NCI-H2107 (cell line): ENCODE measurements at places on chromosomes 3 and 15.

- DNase-seq: no peak
Observed at GRCh38 chr15:24078310-24079029, 391.4 kb upstream of the NDN start.

- DNase-seq: no peak
Observed at GRCh38 chr3:172102123-172102882, 62.9 kb downstream of the FNDC3B start.

GRCh38 chr3:131526801-131527347 lies 24.1 kb upstream of the MRPL3 start:
- DNase-seq: peak; percentile 4

DNA sequence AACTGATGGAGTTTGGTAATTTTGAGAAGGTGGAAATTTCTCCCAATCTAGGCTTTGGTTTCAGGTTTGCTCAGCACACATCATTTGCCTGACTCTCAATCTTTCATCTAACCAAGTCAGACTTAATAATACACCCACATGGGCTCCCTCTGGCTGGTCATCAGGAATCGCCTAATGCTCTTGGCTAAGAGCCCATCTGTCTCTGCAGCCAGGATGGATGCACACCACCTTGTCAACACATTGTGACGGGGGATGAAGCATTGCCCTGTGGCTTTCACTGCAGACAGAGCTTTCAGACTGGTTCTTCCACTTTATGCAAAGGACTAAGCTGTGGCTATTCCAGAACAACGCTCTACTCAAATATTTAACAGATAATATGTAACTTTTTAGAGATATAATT lies 3.0 kb upstream of the HDGFL3 start:
- no peak for DNase-seq

DNA sequence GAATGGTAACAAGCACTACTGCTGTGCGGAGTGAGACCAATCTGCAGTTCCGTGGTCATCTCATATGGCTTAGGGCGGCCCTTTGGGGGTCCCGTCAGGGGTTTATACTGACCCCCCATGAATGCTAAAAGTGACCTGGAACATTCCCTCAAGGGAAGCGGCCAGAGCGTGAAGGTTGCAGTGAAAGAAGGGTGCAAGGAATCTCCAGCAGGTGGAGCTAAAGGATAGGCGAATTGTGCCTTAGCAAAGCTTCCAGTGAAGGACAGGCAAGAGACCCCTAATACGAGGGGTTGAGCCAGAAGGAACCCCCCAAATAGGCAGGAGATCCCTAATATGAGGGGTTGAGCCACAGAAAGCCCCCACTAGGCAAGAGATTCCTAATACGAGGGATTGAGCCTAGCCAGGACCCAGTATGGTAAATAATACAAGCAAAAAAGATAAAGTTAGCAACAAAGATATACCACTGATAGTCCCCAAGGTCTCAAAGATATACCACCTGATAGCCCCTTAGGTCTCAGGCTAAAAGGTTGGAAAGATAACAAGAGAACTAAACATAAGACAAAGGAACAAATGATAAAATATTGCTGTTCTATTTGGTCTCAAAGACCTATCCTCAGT lies 32.8 kb downstream of the ZNF589 start:
- DNase-seq: peak; percentile 8

GRCh38 chr15:95948411-95948810 lies 382.1 kb upstream of the NR2F2 start:
- DNase-seq: peak; percentile 19
